ENCODE measurements at places on chromosomes 4 and X.

DNA sequence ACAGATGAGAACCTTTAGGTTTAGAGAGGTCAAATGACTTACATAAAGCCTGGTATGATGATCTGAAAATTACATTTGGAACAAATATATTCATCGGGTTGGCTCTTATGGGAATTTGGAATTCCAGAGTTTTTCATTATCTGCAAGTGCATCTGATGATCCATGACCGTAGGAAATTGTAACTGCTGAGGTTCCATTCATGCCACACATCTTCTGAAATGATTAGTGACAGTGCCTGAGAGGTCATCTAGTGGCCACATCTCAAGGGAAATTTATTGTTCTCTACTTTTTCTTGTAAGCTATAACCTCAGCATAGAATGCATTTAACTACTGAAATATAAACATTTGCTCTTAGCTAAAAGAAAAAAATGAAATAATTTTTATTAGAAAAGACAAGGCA is 105.8 kb upstream of the NWD2 start:
- DNase-seq = no peak

GRCh38 chr4:148573296-148573695 is 131.1 kb upstream of the NR3C2 start:
- no peak for DNase-seq

- DNase-seq = no peak
These were observed 299.2 kb downstream of the IDS start for GRCh38 chrX:149205937-149206336.

DNA sequence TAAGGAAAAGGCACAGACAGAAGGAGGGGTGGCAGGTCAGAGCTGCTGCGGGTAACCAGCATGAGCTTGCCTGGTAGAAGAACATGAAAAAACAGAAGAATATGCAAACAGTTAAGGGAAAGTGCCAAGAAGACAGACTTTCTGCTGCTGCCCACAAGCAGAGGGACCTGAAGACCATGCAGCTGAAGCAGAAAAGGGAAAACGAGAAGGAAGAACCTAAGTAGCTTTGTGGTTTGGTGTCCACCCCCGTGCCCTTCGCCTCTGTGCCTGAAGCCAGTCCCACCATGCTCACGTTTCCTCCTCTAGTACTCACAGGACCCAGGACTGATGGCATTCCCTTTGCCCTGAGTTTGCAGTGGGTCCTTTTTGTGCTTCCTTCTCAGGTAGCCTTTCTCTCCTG is 62.8 kb downstream of the UBA6 start:
- no peak for DNase-seq

GRCh38 chrX:119970574-119970973 is 27.0 kb upstream of the NKAP start:
- DNase-seq = no peak

- no peak for DNase-seq
These were observed 2.7 kb upstream of the SORCS2 start for GRCh38 chr4:7189475-7190277.

- DNase-seq = no peak
These were observed 4.6 kb downstream of the ALAS2 start for GRCh38 chrX:55026143-55026542.

DNA sequence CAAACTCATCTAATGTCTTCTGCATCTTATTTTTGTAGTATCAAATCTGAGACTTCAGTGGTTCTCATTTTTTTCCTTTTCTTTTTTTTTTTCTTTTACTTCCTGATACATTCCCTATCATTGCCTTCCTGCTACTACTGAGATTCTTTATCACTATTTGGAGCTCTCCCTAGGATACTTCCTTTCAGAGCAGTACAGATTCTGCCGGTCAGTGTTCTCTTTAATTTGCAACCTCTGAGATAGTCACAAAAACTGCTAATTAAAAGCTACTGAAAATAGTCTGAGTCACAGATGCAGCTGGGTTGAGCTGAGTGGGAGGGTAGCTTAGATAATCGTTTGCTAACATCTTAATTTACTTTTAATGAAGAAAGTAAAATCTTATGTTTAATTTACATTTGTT is 1279.7 kb downstream of the ARAP2 start:
- no peak for DNase-seq

GRCh38 chr4:138864961-138865720 is 150.4 kb upstream of the NOCT start:
- no peak for DNase-seq

DNA sequence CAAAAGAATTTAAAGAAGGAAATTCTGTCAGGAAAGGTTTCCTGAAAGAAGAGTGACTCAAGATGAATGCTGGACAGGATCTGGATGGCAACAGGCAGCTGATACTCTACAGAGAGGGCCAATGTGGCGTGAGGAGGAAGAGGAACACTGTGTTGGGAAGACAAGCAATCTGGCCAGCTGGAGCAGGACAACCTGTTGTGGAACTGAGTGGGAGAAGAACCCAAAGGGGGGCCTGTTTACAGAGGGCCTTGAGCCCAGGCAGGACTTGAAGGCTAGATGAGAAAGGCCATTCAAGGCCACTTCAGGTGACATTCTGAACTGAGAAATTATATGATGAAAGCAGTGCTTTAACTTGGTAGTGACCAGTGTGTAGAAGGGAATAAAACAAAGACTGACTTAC is 8.5 kb downstream of the OTUD4 start:
- no peak for DNase-seq

DNA sequence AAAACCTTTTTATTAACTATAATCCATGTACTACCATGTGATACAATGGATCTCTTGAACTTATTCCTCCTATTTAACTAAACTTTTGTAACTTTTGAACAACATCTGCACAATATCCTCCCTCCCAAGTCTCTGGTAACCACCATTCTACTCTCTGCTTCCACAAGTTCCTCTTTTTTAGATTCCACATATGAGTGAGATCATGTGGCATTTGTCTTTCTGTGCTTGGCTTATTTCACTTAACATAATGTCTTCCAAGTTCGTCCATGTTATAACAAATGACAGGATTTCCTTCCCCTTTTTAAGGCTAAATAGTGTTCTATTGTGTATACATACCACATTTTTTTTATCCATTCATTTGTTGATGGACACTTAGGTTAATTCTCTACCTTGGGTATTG is 28.1 kb downstream of the DCAF8L1 start:
- DNase-seq = no peak

GRCh38 chrX:128818690-128819089 is 704.6 kb downstream of the SMARCA1 start:
- no peak for DNase-seq

GRCh38 chr4:186878203-186878776 is 154.6 kb upstream of the FAT1 start:
- no peak for DNase-seq

GRCh38 chr4:25346913-25347312 is 30.1 kb upstream of the ANAPC4 start:
- DNase-seq = no peak
